Cardiac muscle cell (in vitro differentiated cells and primary cell): ENCODE measurements at places on chromosomes 5 and 9. TPM values are rescaled to one million over a fixed set of nuclear protein-coding genes. Genes with fewer than 3 reads are reported as not detected.

Gene SLC6A18
- not detected in 2 replicates for total RNA-seq

Gene SYNPO
- total RNA-seq, result 2.7 and 4.4 TPM in 2 replicates

Gene NIPBL
- total RNA-seq, result 15.9 and 43.9 TPM in 2 replicates

Gene CDX1
- not detected in 2 replicates for total RNA-seq

Gene SPATA31D4
- not detected in 2 replicates for total RNA-seq

Gene ANKRD18B
- 0.80 TPM in 1 of 2 replicates, not detected in the other for total RNA-seq

Gene PCDHA11
- total RNA-seq, result 9.9 and 10.8 TPM in 2 replicates

Gene AQP7
- total RNA-seq, result 3.8 and 5.5 TPM in 2 replicates

Gene S1PR3
- total RNA-seq, result 11.3 and 15.5 TPM in 2 replicates

Gene SLC45A2
- 0.85 TPM in 1 of 2 replicates, not detected in the other for total RNA-seq

Gene MEIKIN
- total RNA-seq, result not detected in 2 replicates

Gene LCN1
- not detected in 2 replicates for total RNA-seq

Gene HRCT1
- total RNA-seq, result not detected in 2 replicates

Gene KIF27
- total RNA-seq, result 2.6 and 6.2 TPM in 2 replicates

Gene PTPRD
- total RNA-seq, result 181 and 287 TPM in 2 replicates
